ENCODE measurements at places on chromosomes 16 and 17.

DNA sequence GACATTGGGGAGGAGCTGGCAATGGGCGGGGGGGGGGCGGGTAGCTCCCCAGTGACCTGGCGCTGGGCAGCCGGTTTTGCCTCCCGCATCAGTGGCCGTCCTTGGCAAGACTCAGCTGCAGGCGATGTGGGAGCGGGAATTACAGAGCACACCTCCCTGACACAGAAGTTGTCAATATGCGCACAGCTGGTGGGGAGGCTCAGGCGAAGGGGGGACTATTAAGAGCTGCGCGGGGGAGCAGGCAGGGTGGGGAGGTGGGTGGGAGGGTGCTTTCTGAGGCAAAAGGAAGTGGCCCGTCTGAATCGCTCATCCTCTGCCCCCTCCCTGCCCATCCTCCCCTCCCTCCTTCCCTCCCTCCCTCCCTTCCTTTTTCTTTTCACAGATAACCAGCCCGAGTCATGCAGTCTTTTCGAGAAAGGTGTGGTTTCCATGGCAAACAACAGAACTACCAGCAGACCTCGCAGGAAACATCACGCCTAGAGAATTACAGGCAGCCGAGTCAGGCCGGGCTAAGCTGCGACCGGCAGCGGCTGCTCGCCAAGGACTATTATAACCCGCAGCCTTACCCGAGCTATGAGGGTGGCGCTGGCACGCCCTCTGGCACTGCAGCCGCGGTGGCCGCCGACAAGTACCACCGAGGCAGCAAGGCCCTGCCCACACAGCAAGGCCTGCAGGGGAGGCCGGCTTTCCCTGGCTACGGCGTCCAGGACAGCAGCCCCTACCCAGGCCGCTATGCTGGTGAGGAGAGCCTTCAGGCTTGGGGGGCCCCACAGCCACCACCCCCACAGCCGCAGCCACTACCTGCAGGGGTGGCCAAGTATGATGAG lies 44.0 kb downstream of the SREBF1 start:
- peak; percentile 93 for DNase-seq

- DNase-seq = no peak
Observed at GRCh38 chr16:30946671-30947540, 2.0 kb upstream of the ORAI3 start.

DNA sequence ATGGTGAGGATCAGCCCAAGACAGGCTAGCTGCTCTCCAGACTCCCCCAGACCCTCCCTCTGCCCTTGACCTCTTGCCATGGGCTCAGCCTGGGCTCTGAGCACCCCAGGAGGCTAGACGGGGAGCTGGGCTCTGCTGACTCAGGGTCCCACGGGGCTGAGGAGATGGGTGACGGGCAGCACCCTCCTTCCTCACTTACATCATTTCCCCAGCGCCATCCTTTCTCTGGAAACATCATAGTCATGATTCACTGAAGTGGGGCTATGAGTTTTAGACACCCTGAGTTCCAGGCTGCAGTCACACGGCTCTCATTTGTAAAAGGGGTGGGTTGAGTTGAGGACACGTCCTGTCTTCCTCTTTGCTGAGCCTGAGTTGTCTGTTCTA lies 3.0 kb upstream of the ITGAX start:
- DNase-seq = no peak

- DNase-seq = no peak
Observed at GRCh38 chr17:29326023-29326813, 32.3 kb upstream of the NUFIP2 start.

- DNase-seq = peak; percentile 36
Observed at GRCh38 chr16:4081521-4082021, 34.7 kb downstream of the ADCY9 start.

- no peak for DNase-seq
Observed at GRCh38 chr16:8199390-8199789, 390.9 kb downstream of the TMEM114 start.

DNA sequence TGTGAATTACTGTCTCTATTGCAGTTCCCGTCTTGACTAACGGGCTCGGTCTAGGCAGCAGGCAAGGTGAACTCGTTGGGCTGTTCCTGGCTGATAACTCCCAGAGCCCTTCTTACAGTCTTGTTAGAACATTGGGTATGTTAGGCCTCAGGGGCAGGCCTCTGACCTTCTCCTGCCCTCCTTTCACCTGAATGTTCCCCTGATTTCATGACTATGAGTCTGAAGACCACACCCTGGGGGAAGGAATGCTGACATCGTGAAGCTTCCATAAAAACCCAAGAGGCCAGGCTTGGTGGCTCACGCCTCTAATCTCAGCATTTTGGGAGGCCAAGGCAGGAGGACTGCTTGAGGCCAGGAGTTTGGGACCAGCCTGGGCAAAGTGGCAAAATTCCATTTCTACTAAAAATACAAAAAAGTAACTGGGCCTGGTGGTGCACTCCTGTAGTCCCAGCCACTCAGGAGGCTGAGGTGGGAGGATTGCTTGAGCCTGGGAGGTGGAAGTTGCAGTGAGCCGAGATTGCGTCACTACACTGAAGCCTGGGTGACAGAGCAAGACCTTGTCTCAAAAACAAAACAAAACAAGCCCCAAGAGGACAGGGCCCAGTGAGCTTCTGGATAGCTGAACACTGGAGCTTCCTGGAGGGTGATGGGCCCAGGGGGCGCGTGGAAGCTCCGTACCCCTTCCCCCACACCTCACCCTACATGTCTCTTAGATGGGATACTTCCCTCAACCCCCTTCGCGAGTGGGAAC lies 47.8 kb upstream of the FBXO47 start:
- peak; percentile 18 for DNase-seq
